Cardiac septum (tissue), 1 donor: ENCODE measurements at places on chromosomes 1 and 21.
A peak's percentile ranks its signal among the peaks of the same experiment; 100 is the strongest.

DNA sequence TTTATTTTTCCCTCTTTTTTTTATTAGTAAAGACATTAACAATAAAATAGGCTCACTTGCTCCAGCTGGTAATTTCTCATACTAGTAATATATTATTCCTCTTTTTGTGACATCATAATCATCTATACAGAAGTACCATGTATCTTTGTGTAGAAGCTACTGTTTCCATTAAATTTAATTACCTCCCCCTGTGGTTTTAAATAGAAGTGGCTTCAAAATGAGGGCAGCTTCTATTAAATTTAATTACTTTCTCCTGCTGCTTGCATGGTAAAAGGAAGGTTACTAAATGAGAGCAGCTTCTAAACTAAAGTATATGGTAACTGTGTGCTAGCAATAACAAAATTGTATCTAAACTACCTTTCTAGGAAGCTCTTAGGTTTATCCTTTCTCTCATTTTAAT, 94.0 kb downstream of the DPYD start:
- DNase-seq, result no peak

GRCh38 chr21:36891692-36892091, 74.8 kb downstream of the HLCS start:
- no peak for DNase-seq

GRCh38 chr1:234176000-234176399, 197.3 kb upstream of the COA6 start:
- no peak for DNase-seq

- peak; percentile 78 for DNase-seq
These were observed 19.7 kb downstream of the PTAFR start for GRCh38 chr1:28156821-28157220.

DNA sequence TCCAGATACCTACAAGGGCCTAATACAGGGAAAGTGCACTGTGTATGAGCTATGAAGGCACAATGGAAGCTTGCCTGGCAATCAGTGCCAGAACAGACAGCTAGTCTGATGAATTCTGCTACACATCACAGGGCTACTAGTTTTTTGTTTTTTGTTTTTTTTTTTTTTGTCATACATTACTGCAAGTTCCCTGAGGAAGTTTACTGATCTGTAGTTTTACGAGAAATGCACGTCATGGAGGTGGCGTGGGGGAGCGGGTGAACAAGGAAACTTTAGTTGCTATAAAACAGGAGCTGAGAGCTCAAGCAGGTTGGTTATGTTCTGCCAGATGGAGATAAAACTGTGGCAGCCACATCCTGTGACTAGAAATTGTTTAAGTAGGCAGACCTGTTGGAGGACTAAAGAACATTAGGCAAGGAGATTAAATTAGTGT, 17.7 kb downstream of the PTPRC start:
- peak; percentile 79 for DNase-seq

DNA sequence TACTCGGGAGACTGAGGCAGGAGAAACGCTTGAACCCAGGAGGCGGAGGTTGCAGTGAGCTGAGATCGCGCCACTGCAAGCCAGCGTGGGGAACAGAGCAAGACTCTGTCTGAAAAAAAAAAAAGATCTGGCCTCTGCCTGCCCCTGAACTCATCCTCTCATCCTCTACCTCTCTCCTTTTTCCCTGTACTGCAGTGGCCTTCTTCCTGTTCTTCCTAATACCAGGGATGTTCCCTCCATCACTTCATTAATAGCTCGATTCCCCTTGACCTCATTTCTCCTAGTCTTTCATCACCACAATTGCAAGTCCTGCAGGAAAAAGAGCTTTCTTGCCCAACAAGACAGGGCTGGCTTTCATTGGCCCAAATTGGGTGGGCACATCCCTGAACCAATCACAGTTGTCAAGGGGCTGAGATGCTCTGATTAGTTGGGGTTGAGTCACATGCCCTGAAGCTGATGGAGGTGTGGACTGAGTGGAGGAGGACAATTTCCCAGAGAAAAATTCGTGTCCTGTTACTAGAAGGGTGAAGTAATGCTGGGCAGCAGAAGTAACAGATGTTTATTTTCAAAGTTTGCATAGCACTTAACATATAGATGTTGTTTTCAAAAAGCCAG, 86.8 kb upstream of the PUM1 start:
- no peak for DNase-seq

DNA sequence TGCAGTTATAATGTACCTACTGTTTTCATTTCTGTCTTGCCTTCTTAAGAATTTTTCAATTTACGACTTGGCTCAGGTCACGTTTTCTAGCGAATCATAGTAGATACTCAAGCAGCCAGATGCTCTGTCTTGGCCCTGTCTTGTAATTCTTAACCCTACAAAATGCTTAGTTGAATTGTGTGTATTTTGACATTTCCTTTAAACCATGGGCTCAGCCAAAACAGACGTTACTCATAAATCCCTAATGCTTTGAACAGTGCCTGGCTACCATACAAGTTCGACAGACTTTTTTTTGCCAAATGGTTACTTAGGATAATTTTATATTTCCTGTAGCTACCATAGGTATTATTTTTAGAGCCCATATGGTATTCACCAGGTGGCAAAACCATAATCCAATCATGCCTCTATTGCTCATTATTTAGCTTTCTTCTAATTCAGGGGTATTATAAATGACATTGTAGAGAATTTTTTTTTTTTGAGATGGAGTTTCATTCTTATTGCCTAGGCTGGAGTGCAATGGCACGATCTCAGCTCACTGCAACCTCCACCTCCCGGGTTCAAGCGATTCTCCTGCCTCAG, 54.3 kb downstream of the KCNK1 start:
- no peak for DNase-seq

- no peak for DNase-seq
These were observed 2.4 kb upstream of the ABL2 start for GRCh38 chr1:179231923-179232322.

DNA sequence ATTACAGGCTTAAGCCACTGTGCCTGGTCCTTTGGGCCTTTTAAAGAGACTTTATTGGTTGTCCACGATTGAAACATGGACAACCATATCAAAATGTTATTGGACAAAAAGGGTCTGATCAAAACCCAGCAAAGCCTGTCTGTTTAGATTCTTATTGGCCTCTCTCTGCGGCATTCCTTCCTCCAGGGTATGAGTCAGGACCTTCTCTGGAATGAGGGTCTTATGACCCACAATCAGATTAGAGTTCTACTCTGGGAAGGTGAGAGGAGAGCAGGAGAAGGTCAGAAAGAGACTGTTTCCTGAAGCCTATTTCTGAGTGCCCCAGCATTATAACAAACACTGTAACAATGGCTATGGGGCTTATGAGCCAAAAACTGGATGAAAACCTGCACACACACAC, 7.9 kb downstream of the LURAP1 start:
- no peak for DNase-seq

- DNase-seq, result no peak
These were observed 219.1 kb upstream of the ZC3H12A start for GRCh38 chr1:37255136-37255795.

DNA sequence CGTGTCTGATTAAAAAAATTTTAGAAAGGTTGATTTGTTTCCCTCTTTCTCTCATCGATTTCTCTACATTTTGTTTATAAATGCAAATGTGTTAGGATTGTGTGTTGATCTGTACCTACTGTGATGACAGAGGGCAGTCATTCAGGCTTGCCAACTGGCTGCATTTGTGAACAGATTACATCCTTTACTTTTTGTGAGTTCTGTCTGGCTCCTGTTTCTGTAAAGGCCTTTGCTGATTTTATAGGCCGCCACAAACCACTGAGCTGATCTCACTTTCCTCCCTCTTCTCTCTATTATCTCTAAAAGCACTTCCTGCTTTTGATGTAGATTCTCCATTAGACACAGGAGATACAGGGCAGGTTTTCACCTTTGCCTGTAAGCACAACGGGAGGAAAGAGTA, 106.8 kb downstream of the ESRRG start:
- no peak for DNase-seq
